ENCODE measurements at places on chromosomes 2 and 18.

DNA sequence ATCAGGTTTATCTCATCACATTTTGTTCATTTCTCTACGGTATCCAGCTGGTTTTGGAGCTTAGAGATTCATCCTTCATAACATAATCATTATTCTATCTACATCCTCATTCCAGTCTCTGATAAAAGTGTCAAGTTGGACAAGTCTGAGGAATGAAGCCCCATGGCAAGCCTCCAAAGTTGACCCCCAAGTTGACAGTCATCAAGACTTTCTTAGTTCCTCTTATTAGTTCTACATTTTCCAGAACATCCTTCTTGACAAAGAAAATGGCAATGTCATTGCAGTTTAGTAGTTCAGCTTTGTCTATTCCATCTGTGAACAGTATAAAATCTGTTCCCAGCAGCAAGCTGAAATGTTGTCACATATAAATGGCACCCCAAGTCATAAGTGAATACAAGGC lies 4.5 kb upstream of the TMSB10 start:
- no peak for DNase-seq

GRCh38 chr2:11560806-11561205 lies 27.0 kb downstream of the GREB1 start:
- DNase-seq = no peak

- DNase-seq = no peak
Observed at GRCh38 chr2:100185516-100185915, 43.1 kb upstream of the AFF3 start.

DNA sequence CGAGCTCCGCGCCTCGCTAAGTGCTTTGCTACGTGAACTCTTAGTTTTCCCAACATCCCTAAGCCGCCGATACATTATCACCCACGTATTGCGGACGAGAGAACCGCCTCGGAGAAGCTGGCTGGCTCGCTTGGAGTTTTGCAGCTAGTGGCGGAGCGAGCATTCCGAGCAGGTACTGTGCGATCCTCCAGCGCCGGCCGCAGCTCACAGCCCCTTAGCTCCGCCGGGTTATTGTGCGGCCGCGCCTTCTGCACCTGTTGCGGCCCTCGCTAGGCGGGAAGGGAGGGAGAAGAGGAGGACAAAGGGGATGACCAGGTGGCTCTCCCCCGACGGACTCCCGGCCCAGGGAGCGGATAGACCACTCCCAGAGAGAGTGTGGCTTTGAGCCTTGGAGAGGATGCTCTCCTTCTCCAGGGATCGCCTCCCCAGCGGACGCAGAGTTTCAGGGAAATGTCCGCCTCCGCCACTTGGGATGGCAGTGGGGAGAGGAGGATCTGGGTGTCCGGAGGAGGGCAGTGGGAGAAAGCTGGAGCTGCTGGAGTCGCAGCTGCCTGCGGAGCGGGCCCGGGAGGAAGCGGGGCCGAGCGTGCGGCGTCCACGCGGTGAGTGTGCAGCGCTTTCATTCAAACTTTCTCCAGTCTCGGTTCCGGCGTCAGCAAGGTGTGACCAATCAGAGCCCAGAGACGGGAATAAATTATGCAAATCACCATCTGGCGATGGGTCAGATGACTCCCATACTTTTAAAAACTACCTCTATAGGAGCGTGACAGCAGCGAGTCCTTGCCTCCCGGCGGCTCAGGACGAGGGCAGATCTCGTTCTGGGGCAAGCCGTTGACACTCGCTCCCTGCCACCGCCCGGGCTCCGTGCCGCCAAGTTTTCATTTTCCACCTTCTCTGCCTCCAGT lies at the start of gene LIPG:
TSS of gene LIPG (plus strand) at position 769 of the 905 bp plus-strand sequence. CDS start 252 bp downstream, outside the sequence.
- peak; percentile 80 for DNase-seq

DNA sequence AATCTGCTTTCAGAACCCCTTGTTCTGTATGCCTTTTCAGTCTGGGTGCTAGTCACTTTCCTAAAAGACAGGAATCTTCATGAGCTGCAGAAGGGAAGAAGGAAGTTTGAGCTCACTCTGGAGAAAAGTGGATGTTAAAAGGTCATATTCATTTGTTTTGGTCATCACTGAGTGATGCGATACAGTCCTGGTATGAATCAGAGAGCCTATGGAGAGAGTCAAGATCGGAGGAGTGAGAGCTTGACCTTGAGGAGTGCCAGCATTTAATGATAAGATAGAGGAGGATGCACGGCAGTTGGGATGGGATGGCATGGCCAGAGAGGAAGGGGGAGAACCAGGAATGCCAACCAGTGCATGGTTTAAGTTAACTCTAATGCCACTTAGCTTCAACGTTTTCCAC lies 19.6 kb downstream of the USP39 start:
- DNase-seq = no peak

DNA sequence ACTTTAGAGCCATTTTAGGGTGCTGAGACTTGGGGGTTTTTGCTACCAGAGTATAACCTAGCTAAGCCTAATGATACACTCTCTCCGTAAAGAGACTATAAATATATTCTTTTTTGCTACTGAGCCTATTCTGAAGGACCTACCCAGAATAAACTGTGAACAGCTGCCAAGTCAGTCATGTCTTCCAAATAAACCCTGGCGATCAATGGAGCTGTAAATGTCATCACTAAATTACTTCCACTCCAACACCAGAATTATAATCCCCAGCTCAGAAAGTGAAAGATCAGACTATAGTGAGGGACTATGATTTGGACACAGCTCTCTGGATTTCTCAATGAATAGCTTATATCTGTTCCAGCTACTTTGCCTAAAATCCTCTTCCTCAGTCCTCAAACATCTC lies 178.9 kb downstream of the METTL4 start:
- DNase-seq = no peak

DNA sequence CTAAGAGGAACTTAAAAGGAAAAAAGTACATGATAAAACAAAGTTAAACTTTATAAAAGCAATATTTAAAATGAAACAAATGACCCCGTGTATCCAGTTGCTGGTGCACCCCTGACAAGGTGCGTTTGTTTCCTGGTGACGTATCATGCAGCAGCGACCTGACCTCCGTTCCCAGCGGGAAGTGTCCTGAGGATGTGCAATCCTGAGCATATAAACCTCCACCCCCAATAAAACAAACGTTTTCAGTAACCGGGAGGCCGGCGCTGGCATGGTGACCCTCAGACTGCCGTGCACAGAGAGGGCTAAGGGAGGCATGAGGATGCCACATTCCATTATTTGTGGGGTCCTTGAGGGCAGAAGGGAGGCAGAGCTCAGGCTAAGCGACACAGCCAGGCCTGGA lies 14.8 kb downstream of the SLC66A2 start:
- DNase-seq = no peak

DNA sequence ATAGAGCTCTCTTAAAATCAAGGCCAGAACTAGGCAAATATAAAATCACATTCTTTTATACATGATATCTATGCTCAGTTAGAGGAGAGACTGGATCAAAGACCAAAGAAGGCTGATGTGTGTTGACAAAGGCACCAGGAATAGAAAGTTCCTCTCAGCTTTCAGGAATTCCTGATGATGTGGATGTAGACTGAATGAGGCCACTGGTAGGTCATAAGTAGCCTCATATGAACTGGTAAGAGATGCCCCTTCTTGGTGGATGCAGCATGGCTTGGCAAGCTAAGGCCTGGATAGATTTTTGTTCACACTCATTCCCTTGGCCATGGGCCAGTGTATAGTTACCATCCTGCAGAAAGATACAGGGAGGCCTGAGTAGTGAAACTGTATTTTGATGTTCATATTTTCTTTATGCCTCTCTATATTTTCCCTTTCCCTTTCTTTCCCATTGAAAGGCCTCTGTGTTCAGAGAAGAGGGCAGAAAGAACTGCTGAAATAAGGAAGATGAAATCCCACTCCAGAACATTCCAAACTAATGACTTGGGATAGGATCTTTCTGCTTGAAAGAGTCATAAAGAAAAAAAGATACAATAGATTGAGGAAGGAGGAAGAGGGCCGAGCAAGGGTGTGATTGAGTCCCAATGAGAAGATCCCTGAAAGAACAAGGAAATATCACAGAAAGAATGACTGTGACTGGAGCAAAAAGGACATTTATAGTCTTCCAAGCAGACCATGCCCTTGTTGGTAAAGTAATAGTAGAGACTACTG lies 2182.7 kb upstream of the PIK3C3 start:
- no peak for DNase-seq

GRCh38 chr2:78540255-78540654 lies 485.2 kb upstream of the REG3G start:
- DNase-seq = no peak

GRCh38 chr2:46818819-46819218 lies 96.8 kb downstream of the MCFD2 start:
- DNase-seq = no peak

DNA sequence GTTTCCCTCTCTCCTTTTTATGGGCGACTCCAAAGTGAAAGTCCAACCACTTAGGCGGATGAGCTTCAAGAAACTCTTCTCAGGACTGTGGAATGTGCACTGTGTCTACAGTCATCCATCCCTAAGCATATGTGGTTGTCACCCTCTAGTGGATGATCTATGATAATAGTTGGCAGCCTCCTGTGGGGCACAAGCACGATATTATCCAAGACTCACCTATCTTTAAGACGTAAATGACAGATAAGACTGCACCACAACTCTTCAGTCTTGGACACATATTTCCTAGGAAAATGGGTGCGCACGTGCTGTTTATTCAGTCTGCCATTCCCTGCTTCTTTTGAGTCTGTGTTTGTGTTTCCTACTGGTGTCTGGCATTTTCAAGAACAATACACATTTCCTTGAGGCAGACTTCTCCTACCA lies 145.5 kb upstream of the CTAGE1 start:
- DNase-seq = no peak

- no peak for DNase-seq
Observed at GRCh38 chr18:43789234-43790000, 512.1 kb upstream of the SYT4 start.

GRCh38 chr2:233297076-233297475 lies 10.5 kb upstream of the SAG start:
- no peak for DNase-seq
